Stimulated activated CD4-positive, alpha-beta T cell treated with anti-CD3 and anti-CD28 coated beads, Interleukin-2, amount 100 ng/mL, for 24 hours (primary cell): ENCODE measurements at places on chromosomes 5 and 9.

DNA sequence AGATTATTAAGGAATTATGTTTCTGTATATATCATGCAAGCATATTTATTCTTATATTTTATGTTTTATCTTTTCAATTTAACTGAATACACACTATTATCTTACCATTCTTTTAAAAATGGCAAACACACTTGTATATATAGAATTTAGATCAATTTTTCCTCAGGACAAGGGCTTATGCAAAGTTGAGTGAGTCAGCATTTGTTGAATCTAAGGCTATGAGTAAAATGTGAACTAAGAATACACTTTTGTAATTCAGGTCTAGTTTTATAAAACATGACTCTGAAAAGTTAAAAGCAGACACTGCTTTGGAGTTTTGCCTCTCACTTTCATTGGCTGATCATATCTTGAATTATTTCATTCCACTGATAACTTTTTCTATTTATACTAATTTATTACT is 127.8 kb downstream of the FOCAD start:
- DNase-seq, result no peak

GRCh38 chr9:36780186-36780585 is 207.5 kb downstream of the MELK start:
- no peak for DNase-seq

GRCh38 chr5:142841511-142842265 is 71.5 kb downstream of the ARHGAP26 start:
- no peak for DNase-seq

- no peak for DNase-seq
These were observed 119.4 kb upstream of the ERCC6L2 start for GRCh38 chr9:95756101-95756500.

DNA sequence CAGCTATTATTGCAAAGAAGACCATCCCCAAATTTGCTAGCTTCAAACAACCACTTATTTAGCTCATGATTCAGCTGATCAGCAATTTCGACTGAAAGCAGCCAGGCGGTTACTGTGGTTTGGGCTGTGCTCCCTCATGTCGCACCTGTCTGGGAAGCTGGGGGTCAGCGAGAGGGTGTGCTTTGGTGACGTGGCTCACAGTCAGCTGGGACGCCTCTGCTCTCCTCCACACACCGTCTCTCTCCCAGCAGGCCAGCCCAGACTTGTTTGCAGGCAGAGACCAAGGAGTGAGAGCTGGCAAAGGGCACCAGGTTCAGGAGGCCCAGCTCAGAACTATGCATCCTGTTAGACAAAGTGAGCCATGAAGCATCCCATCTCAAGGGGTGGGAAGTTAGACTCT is 140.9 kb downstream of the SYK start:
- DNase-seq, result no peak

DNA sequence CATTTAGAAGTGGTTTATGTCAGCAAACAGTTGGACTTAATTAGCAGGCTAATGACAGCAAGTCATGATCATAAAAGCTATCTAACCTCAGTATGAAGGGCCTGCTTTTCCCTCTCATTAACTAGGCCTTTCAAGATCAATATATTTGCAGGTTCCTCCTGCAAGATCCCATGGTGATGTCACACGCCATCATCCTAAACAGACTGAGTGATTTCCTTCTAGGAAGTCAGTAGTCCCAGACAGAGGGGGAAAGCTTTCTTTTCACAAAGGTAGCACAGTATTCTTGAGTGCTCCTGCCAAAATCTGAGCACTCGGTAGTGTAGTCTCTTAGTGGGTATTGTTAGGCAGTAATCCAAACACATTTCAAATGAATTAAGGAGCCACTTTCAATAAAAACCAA is 52.5 kb downstream of the UIMC1 start:
- DNase-seq, result no peak

DNA sequence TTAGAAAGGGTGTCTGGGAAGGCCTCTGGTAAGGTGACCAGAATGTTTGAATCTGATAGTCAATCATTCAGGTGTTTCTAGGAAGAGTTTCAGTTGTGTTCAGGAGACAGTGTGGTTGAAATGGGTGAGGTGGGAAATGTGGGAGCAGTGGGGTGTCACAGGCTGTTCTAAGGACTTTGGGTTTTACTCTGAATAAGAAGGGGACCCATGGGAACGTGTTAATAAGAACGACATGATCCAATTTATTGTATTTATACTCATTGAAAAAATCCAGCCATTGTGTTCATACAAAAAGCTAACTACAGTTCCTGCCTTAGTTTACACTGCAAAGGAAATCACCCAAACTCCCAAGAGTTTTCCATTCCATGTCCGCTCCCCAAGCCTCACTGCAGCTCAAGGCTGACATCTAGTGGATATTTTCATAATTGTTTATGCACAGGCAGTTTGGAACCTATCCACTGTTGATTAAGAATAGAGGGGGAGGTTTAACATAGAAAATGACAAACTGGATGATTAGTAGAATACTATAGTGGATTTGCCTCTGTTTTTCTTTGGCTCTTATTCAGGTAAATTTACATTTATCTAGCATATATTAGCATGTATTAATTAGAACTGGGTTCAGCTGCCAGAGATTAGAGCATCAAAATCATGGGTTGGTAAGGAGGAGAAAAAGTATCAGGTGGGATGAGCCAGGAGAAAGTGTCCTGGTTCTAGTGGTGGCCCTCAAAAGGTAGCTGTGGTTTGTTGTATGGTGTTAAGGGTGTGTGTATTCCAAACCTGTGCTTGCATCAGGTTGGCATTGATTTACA is 17.7 kb downstream of the CAVIN4 start:
- DNase-seq, result no peak

DNA sequence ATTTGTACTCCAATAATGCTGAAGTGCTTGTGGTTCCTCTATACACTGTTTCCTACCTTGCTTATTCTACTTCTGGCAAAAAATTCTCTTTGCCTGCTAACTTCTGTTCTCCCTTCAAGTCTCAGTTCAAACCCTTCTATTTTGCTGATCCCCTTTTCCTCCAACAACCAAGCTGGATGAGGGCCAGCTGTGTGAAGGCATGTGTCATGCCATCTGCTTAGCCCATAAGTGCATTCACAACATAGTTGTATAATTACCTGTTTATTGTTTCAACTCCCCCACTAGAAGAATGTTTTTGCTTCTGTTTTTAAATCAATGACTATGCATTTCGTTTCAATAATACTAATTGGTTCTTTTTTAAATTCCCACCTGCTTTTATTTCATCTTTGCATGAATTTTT is 1951.4 kb upstream of the WWC1 start:
- no peak for DNase-seq
